Stimulated activated CD8-positive, alpha-beta memory T cell treated with anti-CD3 and anti-CD28 coated beads, Interleukin-7, amount 100 ng/mL, for 4 hours (primary cell): ENCODE measurements at places on chromosomes 6 and 20.

DNA sequence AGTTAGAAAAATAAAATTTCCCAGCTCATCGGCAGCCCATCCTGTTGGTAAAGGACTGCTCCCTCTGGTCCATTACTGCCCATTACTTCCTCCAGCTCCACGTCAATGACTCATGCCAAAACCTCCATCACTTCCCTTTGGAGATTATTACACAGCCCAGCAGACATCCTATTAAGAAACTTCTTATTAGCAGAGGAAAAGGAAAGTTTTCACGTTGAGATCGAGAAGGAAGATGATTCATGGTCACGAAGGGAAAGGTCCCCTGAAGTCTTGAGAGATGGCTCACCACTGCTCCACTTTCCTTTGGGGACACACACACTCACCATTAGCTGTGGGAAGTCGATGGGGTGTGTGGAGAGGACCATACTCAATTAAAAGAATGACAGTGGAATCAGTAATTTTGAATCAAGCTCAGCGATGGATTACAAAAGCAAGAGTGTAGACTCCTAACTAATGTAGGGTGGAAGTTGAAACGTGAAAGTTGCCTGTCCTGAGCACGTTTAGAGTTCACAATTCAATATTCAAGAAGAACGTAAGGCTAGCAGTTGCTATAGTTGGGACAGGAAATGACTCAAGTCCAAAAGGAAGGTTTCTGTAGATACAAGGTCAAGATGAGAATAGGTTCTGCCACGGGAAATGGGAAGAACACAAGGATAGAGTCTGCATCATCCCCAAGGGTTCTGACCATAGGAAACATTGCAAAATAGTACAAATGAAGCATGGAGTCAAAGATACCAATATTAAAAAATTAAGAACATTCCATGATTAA lies 21.6 kb downstream of the SASH1 start:
- no peak for DNase-seq

DNA sequence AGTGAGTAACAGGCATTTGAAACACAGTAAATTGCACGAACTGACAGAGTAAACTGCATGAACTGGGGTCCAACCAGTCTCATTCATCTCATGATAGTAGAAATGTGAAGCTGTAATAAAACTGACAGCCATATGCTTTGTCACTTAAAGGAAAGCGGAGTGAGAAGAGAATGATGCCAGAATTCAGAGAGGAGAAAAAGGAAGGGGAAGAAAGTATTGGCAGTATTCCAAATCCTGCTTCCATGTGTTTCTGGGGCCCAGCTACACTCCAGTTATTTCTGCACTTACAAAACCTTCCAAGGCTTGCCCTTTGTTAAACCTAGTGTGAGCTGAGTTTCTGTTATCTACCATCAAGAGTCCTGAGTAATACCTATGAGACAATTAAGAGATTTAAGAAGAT lies 17.2 kb downstream of the SNX14 start:
- DNase-seq = no peak

- no peak for DNase-seq
These were observed 340.7 kb downstream of the ADGRB3 start for GRCh38 chr6:68975816-68976215.

DNA sequence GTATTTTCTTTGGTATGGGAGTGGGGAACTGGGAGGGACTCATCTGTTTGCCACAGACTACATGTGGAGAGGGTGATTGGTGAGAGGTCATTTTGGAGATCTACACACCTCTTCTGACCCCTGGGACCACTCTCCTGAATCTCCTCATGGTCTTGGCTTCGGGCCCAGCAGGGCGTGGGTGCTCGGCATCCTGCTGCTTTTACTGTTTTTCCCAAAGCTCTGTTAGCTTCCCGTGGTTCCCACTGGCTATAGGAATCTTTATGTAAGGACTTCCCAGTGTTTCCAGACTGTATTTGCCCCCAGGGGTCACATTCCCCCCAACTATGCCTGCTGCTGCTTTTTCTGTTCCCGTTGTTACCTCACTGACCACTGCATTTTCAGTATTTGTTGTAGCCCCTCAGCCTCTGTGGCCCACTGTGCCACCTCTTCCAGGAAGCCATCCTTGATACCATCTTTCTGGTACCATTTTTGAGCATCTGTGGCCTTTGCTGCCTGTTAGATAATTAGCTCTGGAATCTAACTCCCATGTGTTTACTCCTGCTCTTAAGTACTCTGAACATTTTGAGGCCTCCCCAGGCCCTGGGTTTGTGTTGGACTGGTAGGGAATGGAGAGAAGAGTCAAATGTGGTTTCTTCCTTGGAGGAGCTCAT lies 14.9 kb downstream of the PLCG1 start:
- no peak for DNase-seq
